ENCODE measurements at places on chromosomes 11 and 22.

- DNase-seq, result no peak
These were observed 540.3 kb downstream of the ETS1 start for GRCh38 chr11:128047026-128047425.

GRCh38 chr11:129787532-129788155 lies 28.0 kb upstream of the TMEM45B start:
- no peak for DNase-seq

DNA sequence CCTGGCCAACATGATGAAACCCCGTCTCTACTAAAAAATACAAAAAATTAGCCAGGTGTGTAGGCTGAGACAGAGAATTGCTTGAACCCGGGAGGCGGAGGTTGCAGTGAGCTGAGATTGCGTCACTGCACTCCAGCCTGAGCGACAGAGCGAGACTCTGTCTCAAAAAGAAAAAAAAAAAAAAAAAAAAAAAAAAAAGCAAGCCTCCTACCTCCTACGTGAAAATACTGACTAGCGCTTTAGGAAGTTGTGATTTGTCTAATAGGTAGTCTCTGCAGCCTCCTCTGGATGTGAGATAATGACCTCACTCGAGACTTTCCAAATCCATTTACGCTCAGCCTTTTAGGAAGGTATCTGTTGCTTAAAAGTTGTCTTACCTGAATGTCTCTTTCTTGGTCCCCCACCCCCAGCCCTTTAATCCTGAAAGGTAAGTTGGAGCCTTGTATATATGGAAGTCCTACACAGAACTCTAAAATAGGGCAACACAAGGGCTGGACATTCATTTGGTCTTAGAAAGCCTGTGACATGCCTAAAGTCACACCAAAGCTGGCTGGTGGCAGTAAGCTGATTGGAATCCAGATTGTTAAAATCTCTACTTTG lies 5.5 kb downstream of the SEPTIN3 start:
- no peak for DNase-seq

GRCh38 chr11:97722721-97723120 lies 1298.0 kb upstream of the CNTN5 start:
- no peak for DNase-seq

GRCh38 chr11:28674433-28675103 lies 566.4 kb downstream of the METTL15 start:
- DNase-seq, result no peak

- DNase-seq, result no peak
These were observed 1151.2 kb upstream of the CCDC90B start for GRCh38 chr11:84437071-84437980.

- no peak for DNase-seq
These were observed 423.7 kb upstream of the CADM1 start for GRCh38 chr11:115927823-115928329.

DNA sequence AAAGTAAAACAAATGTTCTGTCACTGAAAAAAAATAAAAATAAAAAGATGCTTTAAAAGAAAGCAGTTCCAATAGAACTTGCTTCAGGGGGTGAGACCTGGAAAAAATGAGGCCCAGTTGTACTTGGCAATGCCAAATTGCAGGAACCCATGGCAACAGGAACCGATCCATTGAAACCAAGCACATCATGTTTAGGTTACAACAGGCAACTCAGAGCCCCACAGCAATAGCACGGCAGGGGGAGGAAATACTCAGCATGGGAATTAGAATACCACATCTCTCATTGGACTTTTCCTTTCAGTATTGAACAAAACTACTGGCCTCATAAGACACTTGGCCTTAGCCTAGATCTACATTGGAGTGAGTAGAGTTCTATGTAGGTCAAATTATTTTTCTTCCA lies 84.3 kb downstream of the MSANTD4 start:
- peak; percentile 22 for DNase-seq

DNA sequence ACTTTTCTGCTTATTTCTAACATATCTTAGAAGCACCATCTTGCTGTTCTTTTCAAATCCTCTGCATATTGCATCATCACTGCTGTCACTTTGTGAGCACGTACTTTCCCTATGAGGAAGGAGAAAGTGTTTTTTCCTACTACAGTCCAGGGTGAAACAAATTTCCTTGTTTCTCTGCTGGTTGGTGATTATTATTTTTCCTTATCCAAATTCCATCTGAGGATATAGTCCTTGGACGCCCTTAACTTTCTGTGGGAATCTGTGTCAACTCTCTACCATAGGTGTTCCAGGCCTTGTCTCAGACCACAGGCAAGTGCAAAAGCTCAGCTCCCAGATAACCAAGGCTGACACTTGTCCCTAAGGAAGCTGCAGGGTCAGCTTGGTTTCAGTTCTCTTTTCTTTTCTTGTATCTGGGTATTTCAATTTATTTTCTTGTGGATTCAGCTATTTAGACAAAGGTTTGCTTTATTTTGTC lies 29.4 kb upstream of the LYVE1 start:
- no peak for DNase-seq

DNA sequence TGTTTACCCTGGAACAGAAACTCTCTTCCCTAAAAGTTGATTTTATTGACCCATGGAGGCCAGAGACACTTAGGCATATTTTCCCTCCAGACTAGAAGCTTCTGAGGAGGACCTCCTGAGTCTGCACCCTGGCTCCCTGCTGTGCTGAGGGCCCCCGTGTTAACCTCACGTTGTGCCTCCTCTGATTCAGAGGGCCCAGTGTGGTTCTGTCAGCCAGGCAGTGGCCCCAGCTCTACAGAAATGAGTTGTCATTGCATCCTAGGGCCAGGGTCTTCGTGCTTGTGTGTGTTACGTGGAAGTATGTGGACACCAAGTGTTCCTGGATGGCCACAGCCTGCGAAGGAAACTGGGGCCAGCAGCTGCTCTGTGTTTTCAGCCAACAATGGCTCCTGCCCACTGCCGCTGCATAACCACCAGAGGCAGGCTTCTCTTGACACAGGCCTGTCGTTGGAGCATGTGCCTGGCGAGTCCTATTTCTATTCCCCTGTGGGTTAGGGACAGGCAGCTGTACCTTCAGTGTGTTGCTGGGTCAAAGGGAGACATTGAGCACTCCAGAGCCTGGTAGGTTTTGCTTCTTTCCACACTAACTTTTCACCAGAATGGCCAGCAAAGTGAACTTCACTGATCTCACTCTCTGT lies 44.5 kb downstream of the MED15 start:
- DNase-seq, result no peak

- no peak for DNase-seq
These were observed 79.1 kb downstream of the KCNQ1 start for GRCh38 chr11:2523821-2524391.

- peak; percentile 13 for DNase-seq
These were observed 527.0 kb downstream of the SOX6 start for GRCh38 chr11:15829312-15829711.

DNA sequence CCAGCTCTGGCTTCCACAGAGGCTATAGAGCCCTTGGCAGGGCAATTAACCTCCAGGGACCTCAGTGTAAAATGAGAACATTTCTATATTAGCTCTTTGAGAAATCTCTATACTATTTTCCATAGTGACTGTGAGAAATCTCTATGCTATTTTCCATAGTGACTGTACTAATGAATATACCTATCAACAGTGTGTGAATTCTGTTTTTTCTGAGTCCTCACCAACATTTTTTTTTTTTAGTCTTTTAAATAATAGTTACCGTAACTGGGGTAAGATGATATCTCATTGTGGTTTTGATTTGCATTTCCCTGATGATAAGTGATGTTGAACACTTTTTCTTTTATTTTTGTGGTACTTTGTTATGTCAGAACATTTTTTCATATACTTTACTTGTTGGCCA lies 7.0 kb upstream of the MTNR1B start:
- DNase-seq, result no peak

GRCh38 chr11:12888525-12889158 lies 120.5 kb upstream of the RASSF10 start:
- DNase-seq, result peak; percentile 72

DNA sequence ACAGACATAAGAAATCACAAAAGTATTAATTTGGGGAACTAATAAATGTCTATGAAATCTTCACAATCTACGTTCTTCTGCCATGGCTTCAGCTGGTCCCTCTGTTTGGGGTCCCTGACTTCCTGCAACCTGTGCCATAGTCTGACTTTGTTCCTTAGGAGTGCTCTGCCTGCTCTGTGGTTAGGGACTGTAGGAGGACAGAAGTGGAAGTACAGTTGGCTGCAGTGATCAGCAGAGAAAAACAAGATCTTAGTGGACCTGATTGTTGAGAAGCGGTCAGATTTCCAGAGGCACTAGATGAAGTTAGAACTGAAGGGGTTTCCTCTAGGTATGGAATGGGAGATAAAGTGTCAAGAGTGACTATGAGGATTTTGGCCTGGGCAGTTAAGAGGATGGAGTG lies 80.6 kb downstream of the PPP6R3 start:
- DNase-seq, result no peak

DNA sequence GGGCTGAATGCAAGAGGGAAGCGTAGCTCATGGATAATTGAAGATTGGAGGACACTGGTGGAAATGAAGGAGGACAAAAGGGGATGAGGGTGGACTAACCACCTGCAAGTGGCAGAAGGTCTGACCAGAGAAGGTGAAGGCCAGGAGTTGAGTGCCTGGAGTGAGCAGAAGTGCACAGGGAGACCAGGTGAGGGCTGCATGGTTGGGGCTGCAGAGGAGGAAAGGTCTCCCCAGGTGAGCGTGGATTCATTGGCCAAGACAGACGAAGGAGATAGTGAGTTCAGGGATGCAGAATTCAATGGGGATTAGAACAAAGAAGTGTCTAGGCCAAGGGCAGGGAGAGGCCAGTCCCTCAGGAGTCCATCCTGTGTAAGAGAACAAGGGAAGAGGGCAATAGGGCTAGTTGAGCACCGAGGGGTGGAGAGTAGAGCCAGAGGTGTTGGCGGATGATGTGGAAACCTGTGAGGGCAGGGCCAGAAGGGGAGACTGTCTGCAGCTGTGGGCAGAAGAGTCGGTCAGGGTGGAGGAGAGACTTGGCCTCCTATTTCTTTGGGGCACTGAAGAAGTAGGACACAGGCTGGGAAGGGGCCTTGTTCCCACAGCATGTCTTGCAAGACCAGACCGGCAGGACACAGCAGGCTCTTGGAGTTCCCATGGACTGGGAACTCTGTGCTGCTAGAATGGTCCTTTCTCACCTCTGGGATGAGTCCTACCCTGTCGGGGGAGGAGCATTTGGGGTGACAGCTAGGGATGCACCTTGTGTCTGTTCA lies 6.7 kb downstream of the TRIM29 start:
- no peak for DNase-seq

DNA sequence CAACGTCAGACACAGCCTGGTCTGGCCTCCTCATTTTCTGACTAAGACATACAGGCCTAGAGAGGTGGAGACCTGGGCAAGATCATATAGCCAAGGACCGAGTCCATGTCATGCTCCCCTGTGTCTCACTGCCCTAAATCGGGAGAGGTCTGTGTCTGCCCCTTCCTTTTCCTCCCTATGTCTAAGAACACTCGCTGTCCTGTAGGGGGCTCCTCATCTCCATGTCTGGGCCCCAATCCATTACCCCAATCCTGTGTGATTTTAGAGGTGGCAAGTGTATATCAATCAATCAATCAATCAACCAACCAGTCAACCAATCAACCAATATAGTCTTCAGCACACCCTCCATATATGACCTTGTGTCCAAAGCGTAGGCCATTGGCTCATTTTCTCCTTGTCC lies 125.7 kb downstream of the KIRREL3 start:
- DNase-seq, result no peak

DNA sequence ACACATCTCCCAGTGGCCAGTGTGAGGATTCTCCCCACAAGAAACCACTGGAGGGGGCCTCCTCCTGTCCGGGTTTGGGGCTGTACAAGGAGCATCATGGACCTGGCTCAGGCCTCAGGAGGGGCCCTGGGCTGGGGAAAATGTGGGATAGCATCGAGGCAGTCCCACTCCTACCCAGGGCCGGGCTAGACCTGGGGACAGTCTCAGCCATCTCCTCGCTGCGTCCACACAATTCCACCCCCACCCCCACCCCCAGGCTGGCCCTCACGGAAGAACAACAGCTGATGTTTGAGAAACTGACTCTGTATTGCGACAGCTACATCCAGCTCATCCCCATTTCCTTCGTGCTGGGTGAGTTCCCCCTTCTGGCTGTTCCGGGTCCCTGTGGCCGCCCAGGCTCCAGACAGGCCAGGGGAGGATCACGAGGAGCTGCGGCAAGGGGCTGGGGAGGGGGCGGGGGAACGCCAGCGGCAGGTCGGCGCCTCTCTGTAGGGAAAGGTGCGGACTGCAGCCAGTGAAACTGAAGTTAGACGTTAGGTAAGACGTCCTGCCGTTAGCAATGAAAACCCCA lies 4.8 kb downstream of the BEST1 start:
- DNase-seq, result no peak

DNA sequence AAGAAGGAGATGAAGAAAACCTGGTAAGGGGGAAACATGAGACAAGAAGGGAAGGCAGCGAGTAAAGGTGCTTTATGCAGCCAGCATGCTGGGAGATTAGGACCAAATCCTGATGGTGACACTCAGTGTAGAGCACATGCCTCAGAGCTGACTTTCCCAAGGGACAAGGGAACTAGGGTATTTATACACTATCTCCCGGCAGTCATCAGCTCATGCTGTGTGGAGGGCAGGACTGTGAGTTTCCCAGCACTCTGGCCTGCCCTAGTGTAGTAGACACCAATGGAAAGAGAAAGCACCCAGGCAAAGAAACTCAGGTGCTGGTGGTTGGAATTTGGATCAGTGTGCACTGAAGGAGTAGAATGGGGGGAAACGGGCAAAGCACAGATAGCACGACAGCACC lies 128.3 kb upstream of the CSNK2A3 start:
- DNase-seq, result no peak

DNA sequence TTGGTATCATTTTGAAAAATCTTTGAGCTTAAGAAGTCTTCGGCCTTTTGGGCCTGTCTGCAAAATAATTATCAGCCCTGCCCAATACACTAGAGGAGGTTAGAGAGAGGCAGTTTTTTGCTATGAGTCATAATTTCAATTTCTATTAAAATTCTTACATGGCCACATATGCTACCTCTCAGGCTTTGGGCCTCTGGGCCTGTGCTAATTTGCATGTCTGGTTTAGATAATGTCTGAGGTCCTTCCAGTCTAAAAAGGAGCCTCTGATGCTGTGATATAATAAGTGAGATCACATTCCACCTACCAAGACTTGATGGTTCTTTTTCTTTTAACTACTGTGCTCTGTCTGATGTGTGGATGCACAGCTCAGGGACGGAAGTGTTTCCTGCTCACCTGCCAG lies 70.8 kb downstream of the KCNJ1 start:
- DNase-seq, result no peak

- no peak for DNase-seq
These were observed 16.4 kb upstream of the KCTD14 start for GRCh38 chr11:78039391-78039918.

GRCh38 chr11:12266943-12267342 lies 110.4 kb upstream of the PARVA start:
- DNase-seq, result no peak

DNA sequence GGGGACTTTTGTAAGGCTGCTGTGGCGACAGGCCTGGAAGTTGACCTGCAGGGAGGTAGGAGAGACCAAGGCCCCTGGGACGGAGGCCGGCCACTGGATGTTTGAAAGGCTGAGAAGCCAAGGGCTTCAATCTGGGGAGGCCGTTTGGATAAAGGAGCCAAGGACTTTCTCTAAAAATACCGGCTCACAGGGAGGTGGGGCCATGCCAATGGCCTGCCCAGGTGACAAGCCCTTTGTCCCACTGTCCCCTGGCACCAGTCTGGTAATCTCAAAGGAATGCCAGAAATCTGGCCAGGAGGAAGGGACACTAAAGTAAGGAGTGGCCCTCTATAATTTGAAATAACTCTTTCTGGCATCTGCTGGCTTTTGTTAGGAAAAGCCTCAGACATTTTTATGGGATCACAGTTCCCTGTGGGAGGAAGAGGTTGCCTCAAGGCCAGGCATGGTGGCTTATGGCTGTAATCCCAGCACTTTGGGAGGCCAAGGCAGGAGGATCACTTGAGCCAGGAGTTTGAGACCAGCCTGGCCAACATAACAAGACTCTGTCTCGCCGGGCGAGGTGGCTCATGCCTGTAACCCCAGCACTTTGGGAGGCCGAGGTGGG lies 1.9 kb upstream of the CHKA start:
- no peak for DNase-seq
